ENCODE measurements at places on chromosomes 4 and X.

GRCh38 chrX:103330681-103331288 lies 746 bp downstream of the TCEAL7 start:
- DNase-seq, result peak; percentile 15

DNA sequence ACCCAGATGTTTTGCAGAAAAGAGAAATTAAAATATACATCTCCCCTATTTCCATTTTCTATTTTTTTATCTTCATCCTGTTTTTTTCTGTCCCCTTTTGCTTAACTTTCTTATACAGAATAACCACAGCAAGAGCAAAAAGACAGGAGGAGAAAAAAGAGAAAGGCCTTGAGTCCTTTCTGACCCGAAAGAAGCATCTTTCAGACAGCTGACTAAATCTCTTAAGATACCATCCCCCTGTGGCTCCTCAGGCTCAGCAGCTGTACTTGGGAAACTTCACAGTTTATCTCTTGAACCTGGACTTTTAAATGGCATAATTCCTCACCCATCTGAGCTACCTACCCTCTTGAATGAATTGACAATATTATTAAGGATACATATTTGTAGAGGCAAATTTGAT lies 100.2 kb downstream of the FIP1L1 start:
- peak; percentile 11 for DNase-seq

DNA sequence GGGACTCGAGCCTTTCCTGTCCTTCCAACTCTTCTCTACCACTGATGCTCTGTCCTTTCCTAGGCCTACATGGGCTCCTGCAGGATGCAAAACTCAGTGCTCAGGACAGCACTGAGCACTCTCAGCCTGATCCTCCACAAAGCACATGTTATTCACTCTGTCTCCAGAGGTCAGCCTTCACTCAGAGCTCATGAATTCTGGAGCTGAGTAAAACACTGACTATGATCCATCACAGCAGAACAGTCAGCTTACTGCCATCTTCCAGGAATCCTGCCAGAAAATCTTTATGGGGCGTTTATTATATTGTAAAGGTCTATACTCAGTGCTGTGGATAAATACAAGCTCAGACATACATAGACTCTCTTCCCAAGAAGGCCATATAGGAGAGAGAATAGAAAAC lies 121.5 kb upstream of the CPEB2 start:
- no peak for DNase-seq

DNA sequence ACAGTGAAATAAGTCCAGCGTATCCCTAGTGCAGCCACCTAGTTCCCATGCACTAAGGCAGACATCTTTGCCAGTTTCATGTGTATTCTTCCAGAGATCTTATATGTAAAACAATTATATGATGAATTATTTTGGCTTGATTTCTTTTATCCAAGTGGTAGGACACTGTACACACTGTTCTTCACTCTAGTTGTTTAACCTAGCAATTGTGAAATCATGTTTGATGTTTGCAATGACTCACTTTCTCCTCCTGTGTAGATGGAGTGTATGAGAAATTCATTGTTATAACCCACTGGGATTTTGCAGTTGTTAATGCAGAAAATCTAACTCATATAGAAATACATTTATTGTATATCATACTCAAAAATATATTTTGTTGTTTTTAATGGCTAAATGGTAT lies 17.5 kb upstream of the TBC1D1 start:
- peak; percentile 30 for DNase-seq
